ENCODE measurements at places on chromosomes 2 and 18.

DNA sequence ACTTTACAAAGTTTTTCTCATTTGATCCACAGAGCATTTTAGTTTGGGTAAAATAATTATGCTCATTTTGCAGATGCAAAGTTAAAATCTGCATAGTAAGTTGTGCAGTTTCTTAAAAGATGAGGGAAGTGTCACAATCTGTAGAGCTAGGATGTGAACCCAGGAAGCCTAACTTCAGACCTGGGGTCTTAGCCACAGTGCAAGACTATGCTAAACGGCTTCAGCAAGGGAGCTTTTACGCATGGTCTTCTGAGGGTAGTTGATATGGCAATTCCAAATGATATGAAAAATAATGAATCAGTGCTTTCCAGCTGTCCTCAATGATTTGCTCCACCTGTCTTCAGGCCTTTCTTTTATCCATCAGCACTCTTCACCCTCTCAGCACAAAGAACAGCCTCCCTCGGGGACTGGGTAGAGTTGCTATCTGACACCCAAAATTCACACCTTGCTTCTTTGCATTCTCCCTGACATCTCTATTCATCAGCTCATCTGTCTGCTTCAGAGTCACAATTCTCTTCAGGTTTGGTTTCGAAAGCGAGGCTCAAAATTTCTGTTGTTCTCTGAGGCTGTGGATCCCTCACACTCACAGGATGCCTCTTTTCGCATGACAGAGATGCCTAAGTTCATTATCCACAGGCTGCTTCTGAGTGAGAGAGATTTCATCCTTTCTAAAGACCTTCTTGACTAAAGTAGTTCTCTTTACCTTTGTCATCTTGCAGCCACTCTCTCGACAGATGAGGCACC, 302.5 kb downstream of the NRXN1 start:
- no peak for DNase-seq

DNA sequence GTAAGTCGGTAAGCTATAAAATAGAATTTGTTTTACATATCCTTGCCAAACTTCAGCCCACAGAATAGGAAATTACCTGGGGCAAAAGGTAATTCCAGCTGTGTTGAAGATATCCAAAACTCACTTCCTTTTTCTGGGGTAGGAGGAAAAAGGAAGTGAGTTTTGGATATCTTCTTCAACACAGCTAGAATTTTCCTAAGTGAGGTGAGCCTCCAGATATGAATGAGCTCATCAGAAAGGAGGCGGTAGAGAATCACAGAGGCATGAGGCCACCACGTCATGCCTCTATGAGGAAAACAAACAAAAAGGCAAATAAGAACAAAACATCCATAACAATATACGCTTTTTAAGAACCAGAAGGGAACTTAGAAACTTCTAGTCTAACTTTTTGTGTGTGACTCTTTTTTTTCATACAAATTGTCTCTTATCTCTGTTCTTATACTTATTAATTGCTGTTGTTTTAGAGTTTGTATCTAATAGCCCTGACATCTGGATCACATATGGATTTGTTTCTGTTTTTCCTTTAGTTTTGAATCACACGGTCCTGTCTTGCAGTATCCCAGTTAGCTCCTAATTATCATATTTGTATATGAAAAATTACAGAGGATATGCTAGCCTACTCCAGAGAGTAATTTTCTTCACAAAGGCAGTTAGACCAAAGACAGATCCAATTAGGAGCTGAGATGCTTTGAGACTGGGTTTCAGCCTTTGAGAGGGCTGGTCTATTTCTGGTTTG, 104.5 kb downstream of the RBM43 start:
- no peak for DNase-seq

DNA sequence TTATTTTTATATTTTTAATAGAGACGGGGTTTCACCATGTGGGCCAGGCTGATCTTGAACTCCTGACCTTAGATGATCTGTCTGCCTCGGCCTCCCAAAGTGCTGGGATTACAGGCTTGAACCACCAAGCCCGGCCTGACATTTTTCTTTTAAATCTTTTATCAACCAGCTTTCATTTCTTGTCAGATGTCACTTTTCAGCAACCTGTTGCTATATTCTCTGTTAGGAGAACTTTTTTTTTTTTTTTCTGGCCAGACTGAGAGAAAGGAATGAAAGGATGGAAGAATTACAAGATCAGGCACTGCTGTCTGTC, 146.3 kb downstream of the TGIF1 start:
- peak; percentile 17 for DNase-seq

DNA sequence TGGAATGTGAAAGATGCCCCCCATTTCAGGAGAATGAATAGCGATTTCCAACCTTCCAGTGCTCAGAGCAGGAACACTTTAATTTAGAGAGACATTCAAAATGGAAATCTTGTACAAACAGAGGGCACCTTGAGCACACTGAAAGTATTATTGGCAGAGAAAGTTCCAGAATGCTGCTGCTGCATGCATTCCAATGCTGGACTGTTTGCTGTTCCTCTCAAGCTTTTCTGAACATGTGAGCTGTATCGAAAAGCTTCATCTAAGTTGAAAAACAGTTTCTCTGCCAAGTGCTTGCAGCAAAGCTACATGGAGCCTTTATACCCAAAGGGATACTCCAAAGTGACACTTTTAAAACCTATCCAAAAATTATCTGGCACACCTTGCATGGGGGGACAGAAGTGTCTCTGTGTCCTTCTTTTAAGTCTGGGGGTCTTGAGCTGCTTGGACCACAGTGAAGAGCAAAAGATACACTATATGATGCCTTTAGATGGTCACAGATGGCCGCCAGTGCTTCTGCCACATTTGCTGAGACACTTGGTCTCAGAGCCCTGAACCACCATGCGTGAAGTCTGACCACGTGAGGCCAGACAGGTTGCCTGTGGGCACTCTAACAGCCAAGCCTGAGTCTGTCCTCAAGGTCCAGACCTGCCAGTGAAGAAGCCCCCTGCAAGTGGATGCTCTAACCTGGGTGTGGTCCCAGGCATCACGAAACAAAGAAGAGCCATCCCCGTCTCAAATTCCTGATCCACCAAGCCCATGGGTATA, 18.8 kb downstream of the UXS1 start:
- DNase-seq, result no peak

GRCh38 chr2:203532957-203533658, 2.0 kb downstream of the RAPH1 start:
- no peak for DNase-seq

DNA sequence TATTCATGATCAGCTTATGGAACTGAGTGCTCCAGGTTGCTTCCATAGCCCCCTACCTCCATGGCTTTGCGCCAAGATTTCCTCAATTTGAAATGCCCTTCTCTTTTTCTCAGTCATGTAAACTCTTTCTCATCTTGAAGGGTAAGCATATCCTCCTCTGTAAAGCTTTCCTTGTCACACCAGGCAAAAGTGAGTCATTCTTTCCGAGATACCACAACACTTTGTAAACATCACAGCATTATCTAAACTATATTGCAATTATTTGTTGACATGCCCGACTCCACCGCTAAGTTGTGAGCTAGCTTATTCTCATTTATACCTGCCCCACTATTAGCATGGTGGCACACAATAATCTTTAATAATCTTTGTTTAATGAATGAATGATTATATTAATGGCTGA, 419.5 kb upstream of the CHST9 start:
- DNase-seq, result no peak

DNA sequence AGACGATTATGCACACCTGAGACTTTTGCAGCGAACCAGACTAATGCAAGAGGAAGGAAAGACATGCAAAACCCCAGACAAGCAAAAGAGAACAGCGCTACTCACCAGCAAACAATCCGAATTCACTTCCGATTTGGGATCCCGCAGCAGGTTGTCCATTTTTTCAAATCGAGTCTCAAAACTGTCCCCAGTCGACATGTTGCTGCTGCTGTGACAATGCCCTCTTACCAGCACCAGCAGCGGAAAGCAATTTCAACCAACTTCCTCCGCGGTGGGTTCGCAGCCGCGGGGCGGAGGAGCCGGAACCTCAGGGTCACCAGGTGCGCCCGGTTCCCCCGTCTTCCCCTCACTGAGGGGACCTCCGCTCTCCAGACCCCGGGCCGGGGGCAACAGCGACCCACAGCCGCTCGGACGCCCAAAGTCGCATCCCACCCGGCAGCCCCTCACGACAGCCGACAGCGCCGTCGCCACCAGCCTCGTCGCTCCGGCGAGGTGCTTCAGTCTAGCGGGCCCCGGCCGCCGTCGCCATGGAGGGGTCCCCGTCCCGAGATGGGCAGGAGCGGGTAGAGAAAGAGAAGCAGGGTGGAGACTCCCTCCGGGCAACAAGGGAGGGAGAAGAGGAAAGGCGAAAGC, 784 bp downstream of the ROCK1 start:
- DNase-seq, result peak; percentile 82

- no peak for DNase-seq
These were observed 202.0 kb upstream of the MMADHC start for GRCh38 chr2:149789549-149789948.

DNA sequence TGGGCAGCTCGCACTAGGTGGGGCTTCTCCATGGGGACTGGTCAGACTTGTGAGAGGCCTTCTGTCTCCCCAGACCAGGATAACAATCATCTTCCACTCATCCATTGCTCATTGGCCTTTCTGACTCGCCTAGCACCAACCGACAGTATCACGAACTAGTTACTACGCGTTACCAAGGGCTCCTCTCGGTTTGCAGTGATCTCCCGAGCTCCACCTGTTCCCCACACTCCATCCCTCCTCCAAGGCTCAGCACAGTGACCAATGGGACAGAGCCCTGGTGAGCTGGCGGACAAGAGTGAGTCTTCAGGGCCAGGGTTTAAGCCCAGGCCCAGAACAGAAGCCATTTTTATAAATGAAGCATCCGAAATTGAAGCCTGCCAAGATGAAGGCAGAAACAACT, 42.8 kb upstream of the SMAD7 start:
- no peak for DNase-seq

DNA sequence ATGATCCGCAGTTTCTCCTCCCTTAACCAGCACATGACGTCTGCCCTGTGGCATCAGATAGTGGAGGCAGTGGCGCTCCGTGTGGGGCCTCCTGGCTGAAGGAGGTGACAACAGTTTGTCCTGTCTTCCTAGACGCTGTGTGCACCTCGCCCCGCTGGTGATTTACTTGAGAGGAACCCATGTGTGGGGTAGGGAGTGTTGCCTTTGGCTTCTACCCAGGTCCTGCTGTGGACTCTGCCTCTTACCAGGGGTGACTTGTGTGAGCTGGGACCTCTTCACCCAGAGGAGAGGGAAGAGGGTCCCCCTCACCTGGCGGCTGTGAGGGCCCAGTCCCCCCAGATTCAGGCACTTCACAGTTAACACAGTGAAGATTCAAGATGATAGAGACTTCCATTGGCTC, 77.6 kb downstream of the TMEM18 start:
- no peak for DNase-seq

DNA sequence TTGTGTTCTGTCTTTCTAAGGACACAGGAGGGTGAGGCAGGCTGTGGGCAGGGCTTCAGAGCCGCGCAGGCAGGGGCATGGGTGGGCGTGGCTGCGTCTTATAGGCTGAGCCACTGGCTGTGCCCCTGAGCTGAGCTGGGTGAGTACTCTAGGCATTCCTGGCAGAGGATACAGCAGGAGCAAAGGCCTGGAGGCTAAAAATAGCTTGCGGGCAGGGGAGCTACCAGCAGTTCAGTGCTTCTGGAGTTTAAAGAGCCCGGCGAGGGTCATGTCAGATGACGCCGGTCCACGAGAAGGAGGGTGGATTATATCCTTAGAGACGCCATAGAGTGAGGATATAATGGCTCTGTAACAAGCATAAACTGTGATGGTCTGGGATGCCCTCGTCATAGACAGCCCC, 31.5 kb upstream of the PDIA6 start:
- no peak for DNase-seq

GRCh38 chr18:21275645-21276044, 33.6 kb downstream of the GREB1L start:
- DNase-seq, result no peak

GRCh38 chr2:47339745-47340541, 63.0 kb upstream of the MSH2 start:
- no peak for DNase-seq

- peak; percentile 30 for DNase-seq
These were observed 59.7 kb upstream of the ZC3H15 start for GRCh38 chr2:186426153-186427016.

- no peak for DNase-seq
These were observed 999.9 kb downstream of the TSN start for GRCh38 chr2:122755281-122755780.

DNA sequence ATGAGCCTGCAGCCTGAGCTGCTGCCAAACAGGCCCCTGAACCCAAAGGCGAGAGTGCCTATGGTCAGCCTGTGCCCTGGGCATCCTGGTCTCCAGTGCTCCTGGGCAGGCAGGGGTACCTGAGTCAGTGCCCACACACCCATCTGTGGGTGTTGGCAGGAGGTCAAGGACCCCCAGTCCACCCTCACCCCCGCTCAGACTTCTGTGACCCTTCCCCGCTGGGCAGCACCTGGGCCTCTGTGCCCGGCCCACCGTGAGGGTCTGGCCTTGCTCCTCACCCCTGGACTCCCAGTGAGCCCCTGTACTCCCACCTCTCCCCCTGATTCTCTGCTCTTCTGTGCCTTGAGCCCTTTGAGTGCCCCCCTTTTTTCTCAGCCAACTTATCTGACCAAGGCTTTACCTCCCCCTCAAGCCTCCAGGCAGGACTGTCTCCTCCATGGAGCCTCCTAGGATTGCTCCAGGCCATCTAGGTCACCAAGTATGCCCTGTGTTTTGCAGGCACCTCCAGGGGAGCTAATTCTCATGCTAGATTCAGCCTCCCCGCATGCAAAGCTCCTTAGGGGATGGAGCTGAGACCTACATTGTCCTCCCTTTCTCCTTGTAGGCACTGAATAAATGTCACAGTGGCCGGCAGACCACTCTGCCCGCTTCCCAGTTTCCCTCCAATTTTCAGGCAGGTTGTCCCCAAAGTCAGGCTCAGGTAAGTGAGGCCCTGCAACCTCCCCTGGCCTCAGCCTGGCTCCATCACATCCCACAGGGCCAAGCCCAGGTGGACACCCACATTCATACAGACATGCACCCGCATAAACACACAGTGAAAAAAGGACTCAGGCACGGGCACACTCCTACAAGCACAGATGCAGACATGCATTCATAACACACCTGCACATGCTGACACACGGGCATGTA, 21.9 kb upstream of the PTMA start:
- no peak for DNase-seq

DNA sequence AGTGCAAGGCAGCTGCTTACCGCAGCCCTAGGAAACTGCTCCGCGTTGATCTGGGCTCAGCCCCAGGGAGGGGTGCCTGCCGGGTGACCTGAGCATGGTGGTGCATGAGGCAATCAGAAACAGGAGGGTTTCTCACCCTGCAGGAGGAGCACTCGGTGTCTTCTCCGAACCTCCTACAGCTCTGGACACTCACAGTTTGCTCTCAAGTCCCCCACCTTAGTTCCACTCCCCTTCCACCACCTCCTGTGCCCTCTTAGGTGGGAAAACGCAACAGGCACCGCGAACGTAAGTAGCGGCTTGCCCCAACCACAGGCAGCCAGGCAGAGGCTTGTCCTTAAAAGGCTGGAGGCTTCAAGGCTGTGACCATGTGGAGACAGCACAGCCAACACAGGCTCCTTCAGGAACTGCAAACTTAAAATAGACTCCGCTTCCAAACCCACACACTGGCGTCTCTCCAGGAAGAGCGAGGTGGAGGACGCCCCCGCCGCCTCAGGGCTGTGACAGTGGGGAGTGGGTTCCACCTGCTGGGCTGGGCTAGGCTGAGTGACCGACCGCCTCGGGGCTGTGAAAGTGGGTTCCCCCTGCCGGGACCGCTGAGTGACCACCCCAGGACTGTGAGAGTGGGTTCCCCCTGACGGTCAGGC, 71.6 kb downstream of the NDUFA10 start:
- DNase-seq, result no peak
